ENCODE measurements at places on chromosomes 4 and X.
A peak's percentile ranks its signal among the peaks of the same experiment; 100 is the strongest.

- DNase-seq, result no peak
These were observed 97.1 kb downstream of the MGST2 start for GRCh38 chr4:139762720-139763119.

- no peak for DNase-seq
These were observed 387.9 kb upstream of the RPS6KA3 start for GRCh38 chrX:20654596-20655106.

GRCh38 chr4:149574971-149575370, 240.7 kb downstream of the IQCM start:
- peak; percentile 5 for DNase-seq

GRCh38 chr4:27206009-27206408, 345.4 kb downstream of the STIM2 start:
- no peak for DNase-seq

DNA sequence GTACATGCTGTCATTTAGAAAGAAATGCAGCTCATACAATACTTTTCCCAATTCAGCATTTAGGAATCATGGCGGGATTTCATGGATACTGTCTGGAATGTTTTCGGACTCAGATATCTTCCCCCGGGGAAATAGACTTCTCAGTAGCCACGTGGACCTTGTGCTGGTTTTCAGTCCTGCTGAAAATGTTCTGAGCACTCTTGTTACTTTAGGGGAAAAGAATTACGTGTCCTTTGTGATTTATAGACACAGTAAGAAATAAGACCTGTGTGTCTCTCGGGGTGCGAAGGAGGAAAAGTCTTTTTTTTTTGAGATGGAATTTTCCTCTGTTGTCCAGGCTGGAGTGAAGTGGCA, 3.8 kb downstream of the CD99 start:
- DNase-seq, result no peak

- no peak for DNase-seq
These were observed 35.3 kb upstream of the TMEM154 start for GRCh38 chr4:152715076-152715475.

DNA sequence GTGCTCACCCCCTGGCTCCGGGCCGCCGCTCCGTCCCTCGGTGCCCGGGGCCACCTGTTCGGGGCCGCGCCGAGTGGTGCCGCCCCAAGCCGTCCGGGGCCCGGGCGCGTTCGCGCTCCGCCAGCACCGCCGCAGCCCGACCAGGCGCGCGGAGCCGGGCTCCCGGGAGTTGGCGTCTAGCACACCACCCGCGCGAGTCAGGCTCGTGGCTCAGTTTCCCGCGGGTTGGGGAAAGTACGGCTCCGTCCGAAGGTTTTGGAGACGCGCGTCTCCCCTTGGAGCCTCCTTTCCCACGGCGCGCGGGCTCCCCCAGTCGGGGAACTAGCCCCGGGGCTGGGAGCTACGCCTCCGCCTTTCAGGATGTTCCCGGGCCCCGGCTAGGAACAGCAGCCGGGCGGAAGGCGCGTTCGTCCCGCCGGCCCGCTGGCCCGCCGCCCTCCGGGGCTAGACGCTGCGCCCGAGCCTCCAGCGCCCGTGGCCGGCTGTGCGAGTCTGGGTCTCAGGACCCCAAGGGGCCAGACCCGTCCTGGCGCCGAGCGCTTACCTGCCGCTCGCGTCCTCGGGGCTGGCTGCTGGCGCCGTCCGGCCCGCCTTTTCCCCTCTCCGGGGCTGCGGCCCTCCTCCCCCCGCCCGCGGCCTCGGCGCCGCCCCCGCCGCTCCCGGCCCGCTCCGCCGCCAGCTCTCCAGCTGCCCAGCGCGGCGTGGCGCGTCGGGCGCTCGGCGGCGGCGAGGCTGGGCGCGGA, at the start of gene ADGRG2:
Gene ADGRG2 (minus strand): TSS at position 571 of the 743 bp plus-strand sequence. CDS start 53,634 bp downstream, outside the sequence.
- DNase-seq, result no peak

GRCh38 chrX:13283512-13283911, 36.3 kb downstream of the ATXN3L start:
- no peak for DNase-seq

All from GM12865 (cell line).